ENCODE measurements at places on chromosomes 6 and 20.

DNA sequence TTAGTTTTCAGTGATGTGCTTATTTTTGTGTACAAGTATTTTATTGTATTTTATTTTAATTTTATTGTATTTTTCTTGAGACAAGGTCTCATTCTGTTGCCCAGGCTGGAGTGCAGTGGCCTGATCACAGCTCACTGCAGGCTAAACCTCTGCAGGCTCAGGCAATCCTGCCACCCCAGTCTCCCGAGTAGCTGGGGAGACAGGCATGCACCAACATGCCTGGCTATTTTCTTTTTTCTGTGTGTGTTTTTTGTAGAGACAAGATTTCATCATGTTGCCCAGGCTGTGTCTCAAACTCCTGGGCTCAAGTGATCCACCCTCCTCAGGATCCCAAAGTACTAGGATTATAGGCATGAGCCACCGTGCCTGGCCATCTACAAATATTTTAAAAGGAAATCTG lies 146.3 kb downstream of the MANEA start:
- no peak for DNase-seq

DNA sequence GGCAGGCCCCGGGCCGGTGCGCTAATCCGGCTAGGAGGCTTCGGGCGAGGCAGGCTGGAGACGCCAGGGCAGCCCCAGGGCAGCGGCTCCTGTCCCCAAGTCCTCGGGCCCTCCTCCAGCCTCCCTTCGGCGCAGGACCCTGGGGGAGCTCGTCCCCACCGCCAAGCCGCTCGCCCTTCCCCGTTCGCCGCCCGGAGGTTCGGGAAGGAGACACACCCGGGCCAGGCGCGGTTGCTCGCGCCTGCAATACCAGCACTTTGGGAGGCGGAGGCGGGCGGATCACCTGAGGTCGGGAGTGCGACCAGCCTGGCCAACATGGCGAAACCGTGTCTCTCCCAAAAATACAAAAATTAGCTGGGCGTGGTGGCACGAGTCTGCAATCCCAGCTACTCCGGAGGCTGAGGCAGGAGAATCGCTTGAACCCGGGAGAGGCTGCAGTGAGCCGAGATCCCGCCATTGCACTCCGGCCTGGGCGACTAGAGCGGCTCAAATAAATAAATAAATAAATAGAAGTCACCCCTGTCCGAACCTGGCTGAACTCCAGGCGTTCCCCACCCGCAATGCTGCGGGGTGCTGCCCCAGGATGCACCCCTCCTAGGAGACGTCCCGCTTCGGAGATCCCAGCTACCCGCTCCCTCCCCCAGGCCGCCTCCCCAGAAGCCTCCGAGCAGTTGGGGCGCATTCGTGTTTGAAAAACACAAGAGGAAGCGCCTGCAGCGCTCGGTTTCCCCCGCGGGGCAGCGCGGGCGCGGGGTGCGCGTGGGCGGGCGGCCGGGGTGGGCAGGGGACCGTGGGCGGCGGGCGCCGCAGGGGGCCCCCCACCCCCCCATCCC lies 27.5 kb downstream of the SERPINB9 start:
- DNase-seq, result no peak

GRCh38 chr6:126086560-126086959 lies 100.2 kb downstream of the TRMT11 start:
- DNase-seq, result no peak

- DNase-seq, result no peak
Observed at GRCh38 chr6:26286168-26286877, 78.7 kb upstream of the BTN3A2 start.

DNA sequence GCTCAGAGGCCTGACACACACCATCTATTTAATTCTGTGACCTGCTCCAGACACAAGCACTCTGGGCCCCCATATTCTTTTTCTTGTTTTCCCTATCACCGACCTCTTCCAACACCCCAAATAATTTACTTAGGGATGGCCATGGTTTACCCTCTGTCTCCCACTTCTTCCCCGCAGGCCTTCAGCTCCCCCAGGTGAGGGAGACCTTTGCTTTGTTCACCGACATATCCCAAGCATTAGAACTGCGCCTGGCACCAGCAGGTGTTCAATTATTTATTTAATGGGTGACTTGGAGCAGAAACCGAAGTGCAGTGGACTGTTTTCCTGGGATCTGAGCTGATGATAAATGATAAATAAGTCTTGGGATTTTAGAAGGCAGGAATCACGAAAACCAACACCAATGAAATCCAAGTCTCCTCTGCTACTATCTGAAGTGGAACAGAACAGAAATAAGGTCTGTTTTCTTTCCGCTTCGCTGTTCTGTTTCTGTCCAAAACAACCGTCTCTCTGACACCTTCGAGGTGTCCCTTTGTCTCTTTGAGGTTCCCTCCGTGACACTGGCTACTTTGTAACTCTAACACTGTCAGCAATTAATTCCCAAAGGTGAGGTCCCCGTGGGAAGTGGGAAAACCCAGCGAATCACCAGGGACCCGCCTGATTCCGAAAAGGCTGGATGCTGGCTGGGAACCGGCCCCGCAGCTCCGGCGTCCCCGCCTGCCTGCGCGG lies 1.1 kb upstream of the RIN2 start:
- no peak for DNase-seq

- no peak for DNase-seq
Observed at GRCh38 chr6:39778581-39779255, 13.5 kb upstream of the DAAM2 start.

- DNase-seq, result no peak
Observed at GRCh38 chr6:90323706-90324105, 27.1 kb upstream of the BACH2 start.

- DNase-seq, result no peak
Observed at GRCh38 chr20:43863330-43863729, 51.3 kb upstream of the TOX2 start.

- no peak for DNase-seq
Observed at GRCh38 chr20:10949930-10950783, 276.4 kb upstream of the JAG1 start.
